ENCODE measurements at places on chromosomes 12 and 14.

DNA sequence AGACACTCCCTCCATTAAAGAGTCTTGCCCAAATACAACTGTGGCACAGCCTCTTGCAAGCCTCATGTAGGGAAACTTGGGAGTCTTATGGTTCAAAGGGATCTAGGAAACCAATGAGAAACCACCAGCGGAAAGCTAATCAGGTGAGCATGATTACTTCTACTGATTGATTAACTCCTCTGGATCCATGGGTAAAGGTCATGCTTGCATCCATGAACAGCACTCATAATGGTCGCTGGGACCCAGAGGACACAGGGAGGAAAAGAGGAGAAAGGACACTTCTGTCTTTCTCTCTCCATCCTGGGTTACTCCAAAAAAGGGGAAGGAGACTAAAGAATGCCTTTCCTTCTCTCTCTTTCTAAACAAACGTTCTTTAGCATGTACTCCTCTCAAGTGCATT is 1397.2 kb downstream of the LRFN5 start:
- no peak for DNase-seq

DNA sequence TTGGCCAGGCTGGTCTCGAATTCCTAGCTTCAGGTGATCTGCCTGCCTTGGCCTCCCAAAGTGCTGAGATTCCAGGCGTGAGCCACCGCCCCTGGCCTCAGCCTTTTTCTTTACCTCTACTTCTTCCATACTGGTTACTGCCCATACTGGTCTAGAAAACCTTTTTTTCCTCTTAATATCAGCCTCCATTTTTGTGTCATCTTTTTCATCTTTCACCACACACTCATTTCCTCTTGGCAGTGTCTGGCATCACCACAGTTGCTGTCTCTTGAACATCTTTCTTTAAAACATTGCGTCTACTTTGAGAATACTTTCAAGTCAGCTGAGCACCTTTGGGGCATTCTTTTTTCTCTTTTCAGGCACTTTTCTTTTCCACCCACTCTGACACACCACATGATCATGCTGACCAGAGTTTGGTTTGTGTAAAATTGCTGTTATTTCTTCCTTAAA is 32.7 kb downstream of the DDX47 start:
- no peak for DNase-seq

GRCh38 chr12:132308853-132309595 is 20.4 kb downstream of the GALNT9 start:
- DNase-seq: no peak

GRCh38 chr14:89947344-89947743 is 7.2 kb downstream of the EFCAB11 start:
- DNase-seq: no peak

GRCh38 chr12:77042833-77043232 is 22.5 kb downstream of the E2F7 start:
- no peak for DNase-seq

DNA sequence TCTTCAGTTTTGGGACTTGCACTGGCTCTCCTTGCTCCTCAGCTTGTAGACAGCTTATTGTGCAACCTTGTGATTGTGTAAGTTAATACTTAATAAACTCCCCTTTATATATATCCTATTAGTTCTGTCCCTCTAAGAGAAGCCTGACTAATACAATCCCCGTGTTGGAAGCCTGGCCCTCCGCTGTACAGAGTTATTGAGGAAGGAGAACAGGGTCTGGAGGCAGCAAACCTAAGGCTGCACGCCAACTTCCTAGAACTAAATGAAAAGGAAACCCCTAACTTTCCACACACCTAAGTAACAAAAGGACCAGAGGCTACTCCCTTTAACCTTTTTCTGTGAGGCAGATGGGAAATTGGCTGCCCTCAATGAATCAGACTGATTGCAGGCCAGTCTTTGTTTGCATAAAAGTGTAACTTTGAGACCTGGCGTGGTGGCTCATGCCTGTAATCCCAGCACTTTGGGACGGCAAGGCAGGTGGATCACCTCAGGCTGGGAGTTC is 42.6 kb upstream of the LIMA1 start:
- no peak for DNase-seq

GRCh38 chr14:45246691-45247090 is 6.3 kb downstream of the MIS18BP1 start:
- DNase-seq: no peak

DNA sequence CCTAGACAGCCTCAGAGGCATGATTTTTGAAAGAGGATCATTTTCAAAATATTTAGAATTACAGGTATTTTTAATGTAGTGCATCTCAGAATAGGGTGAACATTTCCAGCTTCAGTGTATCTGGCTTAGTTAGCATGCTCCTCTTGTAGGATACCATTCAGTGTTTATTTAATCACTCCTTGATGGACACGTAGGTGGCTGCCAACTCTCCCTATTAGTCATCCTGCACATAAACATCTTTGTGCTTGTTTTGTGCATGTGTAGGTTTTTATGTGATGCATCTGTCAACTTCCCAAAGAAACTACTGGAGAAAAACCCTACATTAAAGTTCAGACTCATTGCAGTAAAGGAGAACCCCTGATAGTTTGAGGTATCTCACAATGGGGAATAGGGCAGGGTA is 52.5 kb upstream of the RBM19 start:
- no peak for DNase-seq

- DNase-seq: no peak
Observed at GRCh38 chr14:20331053-20331613, 1.9 kb downstream of the CCNB1IP1 start.

- DNase-seq: no peak
Observed at GRCh38 chr12:76123259-76124212, 39.1 kb upstream of the NAP1L1 start.

- DNase-seq: no peak
Observed at GRCh38 chr12:117365049-117365616, 3.7 kb upstream of the NOS1 start.

GRCh38 chr12:39275846-39276245 is 167.1 kb downstream of the KIF21A start:
- no peak for DNase-seq

GRCh38 chr12:31737763-31738162 is 8.9 kb upstream of the AMN1 start:
- DNase-seq: no peak

- no peak for DNase-seq
Observed at GRCh38 chr14:20641591-20641990, at the start of gene OR6S1. TSS of gene OR6S1 (minus strand) at chr14:20641691. CDS start at chr14:20641691, 0 bp downstream.

GRCh38 chr12:98260276-98260675 is 255.1 kb upstream of the TMPO start:
- DNase-seq: no peak

- no peak for DNase-seq
Observed at GRCh38 chr12:71445071-71445470, 5.5 kb downstream of the LGR5 start.

GRCh38 chr12:57240066-57240921 is 10.7 kb downstream of the STAC3 start:
- no peak for DNase-seq

DNA sequence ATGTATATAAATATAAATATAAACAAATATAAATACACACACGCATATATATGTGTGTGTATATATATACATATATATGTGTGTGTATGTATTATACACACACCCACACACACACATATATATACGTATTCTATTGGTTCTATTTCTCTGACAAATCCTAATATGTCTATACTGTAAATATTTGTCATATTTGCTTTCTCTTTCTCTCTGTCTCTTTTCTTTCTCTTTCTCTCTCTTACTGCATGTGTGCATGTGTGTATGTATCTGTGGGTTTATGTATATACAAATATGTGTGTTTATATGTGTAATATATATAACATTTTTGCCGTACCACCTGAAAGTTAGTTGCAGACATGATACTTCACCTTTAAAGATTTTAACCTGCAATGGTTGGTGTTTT is 174.2 kb upstream of the PLEKHG7 start:
- no peak for DNase-seq

DNA sequence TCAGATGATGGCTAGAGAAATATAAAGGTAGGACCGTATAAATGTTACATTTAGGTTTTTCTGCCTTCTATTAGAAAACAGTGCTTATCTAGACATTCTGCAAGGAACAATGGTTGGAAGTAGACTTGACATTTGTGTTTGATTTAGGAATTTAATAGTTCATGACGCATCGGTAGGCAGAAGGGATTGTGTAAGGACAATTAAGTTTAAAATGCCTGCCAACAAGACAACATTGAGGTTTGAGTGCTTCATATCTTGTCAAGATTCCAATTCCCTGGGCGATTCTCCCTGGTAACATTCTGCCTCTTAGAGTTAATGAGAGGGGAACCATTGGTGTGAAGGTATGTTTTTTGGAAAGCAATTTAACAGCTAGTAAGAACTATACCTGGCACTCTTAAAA is 186.8 kb upstream of the RBM19 start:
- no peak for DNase-seq

DNA sequence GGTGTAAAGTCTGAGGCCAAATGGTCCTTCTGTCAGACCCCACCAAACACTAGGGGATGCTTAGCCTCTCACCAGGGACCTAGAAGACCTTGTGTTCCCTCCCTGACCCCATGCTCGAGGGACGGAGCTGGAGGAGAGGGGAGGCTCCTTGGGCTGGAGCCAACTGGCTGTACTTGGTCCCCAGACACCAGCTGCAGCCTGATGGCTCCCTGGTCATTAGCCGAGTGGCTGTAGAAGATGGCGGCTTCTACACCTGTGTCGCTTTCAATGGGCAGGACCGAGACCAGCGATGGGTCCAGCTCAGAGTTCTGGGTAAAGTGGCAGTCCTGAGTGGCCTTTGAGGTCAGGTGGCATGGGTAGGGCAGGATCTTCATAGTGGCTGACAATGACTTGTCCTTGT is 29.0 kb downstream of the PAPLN start:
- DNase-seq: no peak

DNA sequence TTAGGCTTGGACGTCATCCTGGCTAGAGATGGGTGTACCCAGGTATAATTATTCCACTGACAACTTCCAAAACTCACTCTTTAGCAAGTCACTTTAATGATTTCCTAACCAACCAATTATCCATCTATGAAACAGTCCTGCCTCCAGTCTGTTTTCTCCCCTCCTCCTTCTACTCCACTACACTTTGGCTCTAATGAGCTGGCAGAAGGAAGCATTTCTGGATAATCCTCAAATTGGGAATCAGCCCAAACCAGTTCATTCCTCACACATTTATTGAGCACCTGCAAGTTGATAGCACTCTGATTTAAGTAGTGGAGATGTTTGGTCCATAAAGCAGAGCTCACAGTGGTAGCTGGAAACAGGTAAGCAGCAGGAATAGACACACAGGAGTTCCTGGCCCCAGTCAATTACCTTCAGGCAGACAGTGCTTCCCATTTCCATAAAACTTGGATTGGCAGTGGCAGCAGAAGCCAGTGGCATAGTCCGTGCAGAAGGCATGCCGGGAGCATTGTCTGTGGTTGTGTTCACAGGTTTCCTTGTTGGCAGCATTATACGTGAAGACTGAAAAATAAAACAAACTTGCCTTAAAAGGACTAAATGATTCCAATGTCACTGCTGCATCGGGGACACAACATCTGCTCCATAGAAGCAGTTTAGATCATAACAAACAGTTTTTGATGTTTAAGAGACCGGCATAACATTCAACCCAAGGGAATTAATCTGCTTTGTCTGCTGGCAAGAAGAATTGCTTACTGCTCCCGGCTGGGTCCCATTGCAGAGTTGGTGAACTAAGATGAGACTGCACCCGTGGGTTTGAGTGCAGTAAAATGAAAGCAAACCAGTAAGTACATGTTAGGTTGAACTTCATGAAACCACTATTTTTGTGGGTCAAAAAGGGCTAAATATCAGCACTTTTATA is 26.2 kb downstream of the NID2 start:
- no peak for DNase-seq

DNA sequence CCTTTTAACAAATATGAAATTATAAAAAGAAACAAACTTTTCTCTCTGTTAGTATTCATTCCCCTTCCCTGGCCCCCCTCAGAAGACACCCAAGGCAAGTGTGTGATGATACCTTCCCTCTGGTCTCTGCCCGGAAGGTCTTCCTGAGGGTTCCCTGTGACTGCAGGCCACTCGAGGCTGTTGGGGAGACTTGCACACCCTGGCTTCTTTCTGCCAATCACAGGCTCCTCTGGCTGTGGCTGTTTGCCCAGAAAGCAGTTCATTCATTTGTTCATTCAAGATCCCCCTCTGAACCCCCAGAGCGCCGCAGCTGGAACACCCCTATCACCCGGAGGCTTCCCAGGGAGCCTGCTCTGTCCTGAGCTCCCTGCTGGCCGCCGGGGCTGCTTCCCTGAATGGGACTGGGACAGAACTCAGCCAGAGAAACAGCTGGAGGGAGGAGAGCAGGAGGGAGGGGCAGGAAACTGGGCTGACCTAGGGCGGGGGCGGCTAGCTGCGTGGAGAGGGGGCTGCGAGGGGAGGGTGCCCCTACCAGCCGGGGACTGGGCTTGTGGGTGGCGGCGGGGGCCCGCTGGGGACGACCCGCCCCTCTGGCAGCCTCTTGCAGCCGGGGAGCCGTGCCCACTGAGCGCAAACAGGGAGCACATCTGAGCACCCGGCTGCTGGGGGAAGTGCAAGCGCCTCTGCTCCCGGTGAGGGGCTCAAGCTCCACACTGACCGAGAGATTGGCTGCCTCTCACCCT is at the start of gene CMKLR1:
TSS of gene CMKLR1 (minus strand) at position 397 of the 743 bp plus-strand sequence. CDS start 45,720 bp downstream, outside the sequence.
- DNase-seq: no peak

- no peak for DNase-seq
Observed at GRCh38 chr12:46522071-46522470, 149.5 kb upstream of the SLC38A2 start.

- no peak for DNase-seq
Observed at GRCh38 chr12:120759591-120760348, 34.1 kb downstream of the ACADS start.

GRCh38 chr14:61128382-61129167 is 147.5 kb downstream of the SLC38A6 start:
- DNase-seq: no peak

DNA sequence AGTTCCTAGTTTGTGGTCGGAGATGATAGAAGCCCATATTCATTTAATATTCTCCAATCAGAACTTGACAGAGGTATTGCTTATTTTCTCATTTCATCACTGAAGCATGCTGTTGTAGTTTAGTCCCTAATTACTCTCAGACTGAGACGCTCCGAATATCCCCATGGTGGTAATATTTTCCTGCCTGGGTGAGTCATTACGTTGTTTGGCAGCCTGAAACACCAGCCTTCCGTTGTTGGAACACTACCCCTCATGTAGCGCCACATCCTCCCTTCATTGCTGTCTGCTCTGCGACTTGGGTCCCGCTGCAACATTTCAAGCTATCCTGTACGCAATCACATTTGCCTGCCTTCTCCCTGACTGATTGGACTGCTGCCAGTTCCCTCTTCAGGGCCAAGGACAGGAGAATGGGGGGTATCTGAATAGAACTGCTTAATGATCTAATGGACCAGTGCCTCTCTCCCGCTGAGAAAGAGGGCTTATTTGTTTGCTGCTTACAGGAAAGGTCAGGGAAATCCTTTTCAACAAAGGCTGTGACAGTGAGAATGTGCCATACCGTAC is 369.1 kb downstream of the NPAS3 start:
- peak; percentile 23 for DNase-seq
